GM23338 (cell line): ENCODE measurements at places on chromosomes 2 and 18.
A peak's percentile ranks its signal among the peaks of the same experiment; 100 is the strongest.

- DNase-seq: no peak
- no peak overlapping the region for H3K4me3 ChIP-seq
- no peaks in the 10 kb centered on the region for H3K36me3 ChIP-seq
- no peak overlapping the region for H3K27ac ChIP-seq
- H3K27me3 ChIP-seq: no peaks in the 10 kb centered on the region
- H3K4me1 ChIP-seq: no peaks in the 10 kb centered on the region
These were observed 73.9 kb upstream of the XIRP2 start for GRCh38 chr2:166814335-166814734.

DNA sequence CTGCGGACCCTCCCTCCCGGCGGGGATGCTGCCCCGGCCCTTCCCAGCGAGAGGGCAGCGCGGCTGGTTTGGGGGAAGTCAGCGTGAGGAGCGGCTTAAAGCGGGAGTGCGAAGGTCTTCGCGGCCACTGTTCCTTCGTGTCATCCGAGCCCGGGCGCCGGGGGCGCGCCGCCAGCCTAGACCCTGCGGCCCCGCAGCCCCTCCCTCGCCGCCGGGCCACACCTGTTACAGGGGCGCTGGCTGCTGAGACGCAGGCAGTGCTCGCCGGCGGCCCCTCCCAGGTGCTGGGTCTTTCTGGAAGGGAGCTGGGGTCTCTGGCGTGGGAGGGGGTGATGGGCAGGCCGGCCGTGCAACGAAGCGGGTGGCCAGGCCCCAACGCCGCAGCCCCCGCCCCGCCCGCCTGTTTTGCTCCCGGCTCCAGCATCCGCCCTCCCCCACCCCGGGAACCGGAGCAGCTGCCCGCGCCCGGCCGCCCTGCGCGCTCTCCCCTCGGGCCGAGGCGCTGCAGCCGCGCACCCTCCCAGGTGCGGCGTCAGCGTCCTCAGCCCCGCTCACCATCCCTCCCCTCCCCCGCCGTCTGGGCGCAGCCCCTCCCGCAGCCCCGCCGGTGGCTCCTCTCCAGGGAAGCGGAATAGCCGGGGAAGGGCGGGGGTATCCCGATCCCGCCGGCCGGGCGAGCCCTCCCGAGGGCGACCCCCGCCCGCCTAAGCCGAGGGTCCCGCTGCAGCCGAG, 727 bp downstream of the KIF1A start:
- H3K27ac ChIP-seq: peak overlapping the region; percentile 84; the same call in 1 of the 2 replicates
- DNase-seq: peak; percentile 74
- H3K4me3 ChIP-seq: peak overlapping the region; percentile 88
- H3K27me3 ChIP-seq: peaks cover 25% of the 10 kb centered on the region
- H3K4me1 ChIP-seq: peaks cover 14% of the 10 kb centered on the region; the same call in 1 of the 2 replicates
- H3K36me3 ChIP-seq: no peaks in the 10 kb centered on the region

GRCh38 chr2:100339823-100340222, 17.5 kb upstream of the LONRF2 start:
- no peaks in the 10 kb centered on the region for H3K4me1 ChIP-seq
- no peak overlapping the region for H3K4me3 ChIP-seq
- no peaks in the 10 kb centered on the region for H3K27me3 ChIP-seq
- H3K36me3 ChIP-seq: no peaks in the 10 kb centered on the region
- no peak for DNase-seq

DNA sequence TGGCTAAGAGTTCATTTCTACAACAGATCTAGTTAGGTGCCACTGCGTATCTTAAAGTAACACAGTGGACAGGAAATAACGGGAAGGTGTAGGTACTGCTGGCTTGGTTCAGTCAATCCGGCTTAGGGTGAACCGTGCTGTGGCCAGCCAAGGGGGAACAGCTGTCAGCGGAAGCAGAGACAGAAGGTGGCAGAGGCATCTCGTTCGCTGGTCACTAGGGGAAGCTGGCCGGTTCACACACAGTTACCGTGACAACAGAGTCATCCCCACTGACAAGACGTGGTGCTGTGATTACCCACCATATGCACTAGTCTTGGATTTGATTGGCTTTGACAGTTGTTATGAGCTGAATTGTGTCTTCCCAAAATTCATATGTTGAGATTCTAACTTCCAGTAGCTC, 58.8 kb upstream of the HDAC4 start:
- DNase-seq: no peak
- H3K27ac ChIP-seq: no peak overlapping the region
- H3K4me3 ChIP-seq: no peak overlapping the region
- H3K27me3 ChIP-seq: no peaks in the 10 kb centered on the region
- H3K36me3 ChIP-seq: no peaks in the 10 kb centered on the region
- H3K4me1 ChIP-seq: no peaks in the 10 kb centered on the region

DNA sequence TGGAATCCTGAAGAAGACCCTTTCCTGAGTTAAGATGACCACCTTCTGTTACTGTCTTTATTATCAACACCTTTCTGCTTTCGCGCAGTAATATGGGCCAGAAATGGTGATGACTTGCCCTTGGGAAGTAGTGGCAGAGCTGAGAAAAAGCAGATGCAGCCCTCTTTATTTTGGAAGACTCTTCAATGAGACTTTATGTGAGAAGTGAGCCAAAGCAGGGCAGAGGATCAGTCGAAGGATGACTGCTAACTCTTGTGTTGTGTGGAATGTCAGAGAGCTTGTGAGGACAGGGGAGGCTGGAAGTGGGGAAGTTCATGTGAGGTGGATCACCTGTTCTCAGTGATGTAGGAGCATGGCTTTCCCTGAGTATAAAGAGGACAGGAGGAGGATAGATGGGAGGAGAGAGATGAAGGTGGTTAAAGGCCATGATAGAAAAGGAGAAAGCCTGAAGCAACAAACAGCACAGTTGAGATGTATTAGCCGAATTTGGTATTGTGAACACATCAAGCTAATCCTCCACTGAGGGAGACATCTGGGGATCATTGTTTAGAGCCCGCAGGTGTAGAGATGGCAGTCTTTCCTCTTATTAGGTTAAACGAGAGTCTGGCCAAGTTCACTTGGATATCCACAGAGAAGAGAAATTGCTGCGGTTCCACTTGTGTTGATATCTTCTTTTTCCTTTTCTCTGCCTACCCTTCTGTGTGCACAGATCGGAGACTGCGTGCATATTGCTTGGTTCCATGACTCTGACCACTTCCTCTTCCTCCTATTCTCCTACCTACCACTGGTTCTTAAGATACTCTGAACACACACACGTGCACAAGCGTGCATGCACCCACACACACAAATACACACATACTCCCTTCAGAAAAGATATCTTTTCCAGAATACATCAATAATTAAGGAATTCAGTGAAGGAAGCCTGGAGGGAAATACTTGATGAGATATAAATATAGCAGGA, 67.4 kb downstream of the SLC9A2 start:
- H3K36me3 ChIP-seq: no peaks in the 10 kb centered on the region
- no peaks in the 10 kb centered on the region for H3K4me1 ChIP-seq
- no peak for DNase-seq
- H3K27ac ChIP-seq: no peak overlapping the region
- H3K4me3 ChIP-seq: no peak overlapping the region
- H3K27me3 ChIP-seq: no peaks in the 10 kb centered on the region

- no peaks in the 10 kb centered on the region for H3K36me3 ChIP-seq
- H3K27ac ChIP-seq: no peak overlapping the region
- H3K4me1 ChIP-seq: peaks cover 19% of the 10 kb centered on the region
- DNase-seq: no peak
These were observed 206.2 kb downstream of the VAPA start for GRCh38 chr18:10119991-10120390.

GRCh38 chr2:20573620-20574422, 77.1 kb downstream of the HS1BP3 start:
- H3K4me3 ChIP-seq: no peak overlapping the region
- no peaks in the 10 kb centered on the region for H3K4me1 ChIP-seq
- H3K36me3 ChIP-seq: no peaks in the 10 kb centered on the region
- H3K27me3 ChIP-seq: no peaks in the 10 kb centered on the region
- H3K27ac ChIP-seq: no peak overlapping the region
- DNase-seq: no peak

DNA sequence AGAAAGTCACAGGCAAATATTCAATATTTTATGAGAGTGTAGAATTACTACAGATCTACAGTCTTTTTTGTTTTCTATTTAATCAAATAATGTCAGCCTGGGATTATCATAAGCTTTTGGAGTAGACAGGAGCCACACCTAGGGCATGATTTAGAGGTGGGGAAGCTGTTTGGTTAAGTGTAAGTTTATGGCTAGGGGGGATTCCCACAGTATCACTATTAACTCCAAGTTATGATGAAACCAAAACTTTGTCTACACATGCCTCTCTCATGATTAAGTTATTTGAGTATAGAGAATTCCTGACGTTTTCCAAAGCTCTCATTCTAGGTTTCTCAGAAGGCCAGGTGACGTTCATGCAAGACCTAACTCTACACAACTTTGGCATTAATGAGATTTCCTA, 2.1 kb downstream of the SERPINB10 start:
- DNase-seq: no peak
- H3K4me1 ChIP-seq: peaks cover 11% of the 10 kb centered on the region
- no peaks in the 10 kb centered on the region for H3K36me3 ChIP-seq
- no peak overlapping the region for H3K4me3 ChIP-seq

DNA sequence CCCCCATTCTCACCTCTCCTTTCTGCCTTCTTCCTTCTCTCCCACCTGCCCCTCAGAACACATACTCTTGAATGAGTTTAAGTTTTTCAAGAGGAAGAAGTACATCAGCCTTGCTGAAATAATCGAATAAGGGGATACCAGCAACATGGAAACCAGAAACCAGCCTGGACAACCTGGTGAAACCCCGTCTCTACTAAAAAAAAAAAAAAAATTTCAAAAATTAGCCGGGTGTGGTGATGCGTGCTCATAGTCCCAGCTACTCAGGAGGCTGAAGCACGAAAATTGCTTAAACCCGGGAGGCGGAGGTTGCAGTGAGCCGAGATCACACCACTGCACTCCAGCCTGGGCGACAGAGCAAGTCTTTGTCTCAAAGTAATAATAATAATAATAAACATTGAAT, 75.0 kb upstream of the SLC1A4 start:
- peaks cover 25% of the 10 kb centered on the region for H3K4me1 ChIP-seq
- H3K27me3 ChIP-seq: no peaks in the 10 kb centered on the region
- DNase-seq: no peak
- no peak overlapping the region for H3K27ac ChIP-seq

DNA sequence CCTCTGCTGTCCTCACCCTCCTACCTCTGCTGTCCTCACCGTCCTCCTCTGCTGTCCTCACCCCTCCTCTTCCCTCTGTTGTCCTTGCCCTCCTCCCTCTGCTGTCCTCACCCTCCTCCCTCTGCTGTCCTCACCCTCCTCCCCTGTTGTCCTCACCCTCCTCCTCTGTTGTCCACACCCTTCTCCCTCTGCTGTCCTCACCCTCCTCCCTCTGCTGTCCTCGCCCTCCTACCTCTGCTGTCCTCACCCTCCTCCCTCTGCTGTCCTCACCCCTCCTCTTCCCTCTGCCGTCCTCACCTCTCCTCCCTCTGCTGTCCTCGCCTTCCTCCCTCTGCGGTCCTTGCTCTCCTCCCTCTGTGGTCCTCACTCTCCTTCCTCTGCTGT, 11.8 kb downstream of the GAD1 start:
- no peak for DNase-seq
- no peaks in the 10 kb centered on the region for H3K36me3 ChIP-seq
- no peak overlapping the region for H3K27ac ChIP-seq
- peaks cover 43% of the 10 kb centered on the region for H3K27me3 ChIP-seq
- H3K4me1 ChIP-seq: peaks cover 8% of the 10 kb centered on the region; the same call in 1 of the 2 replicates
- no peak overlapping the region for H3K4me3 ChIP-seq

- H3K27ac ChIP-seq: no peak overlapping the region
- H3K4me1 ChIP-seq: peaks cover 11% of the 10 kb centered on the region
- no peaks in the 10 kb centered on the region for H3K27me3 ChIP-seq
- H3K36me3 ChIP-seq: no peaks in the 10 kb centered on the region
- H3K4me3 ChIP-seq: no peak overlapping the region
These were observed 105.9 kb upstream of the RBBP8 start for GRCh38 chr18:22827216-22827615.

GRCh38 chr2:209771474-209772289, at the start of gene UNC80:
UNC80 (plus strand) TSS chr2:209771832; CDS start chr2:209772073, 241 bp downstream.
- peaks cover 63% of the 10 kb centered on the region for H3K27me3 ChIP-seq
- peak; percentile 88 for DNase-seq
- no peaks in the 10 kb centered on the region for H3K36me3 ChIP-seq
- H3K4me1 ChIP-seq: peaks cover 11% of the 10 kb centered on the region
- peak within 1 kb of the TSS; percentile 63 for H3K4me3 ChIP-seq

DNA sequence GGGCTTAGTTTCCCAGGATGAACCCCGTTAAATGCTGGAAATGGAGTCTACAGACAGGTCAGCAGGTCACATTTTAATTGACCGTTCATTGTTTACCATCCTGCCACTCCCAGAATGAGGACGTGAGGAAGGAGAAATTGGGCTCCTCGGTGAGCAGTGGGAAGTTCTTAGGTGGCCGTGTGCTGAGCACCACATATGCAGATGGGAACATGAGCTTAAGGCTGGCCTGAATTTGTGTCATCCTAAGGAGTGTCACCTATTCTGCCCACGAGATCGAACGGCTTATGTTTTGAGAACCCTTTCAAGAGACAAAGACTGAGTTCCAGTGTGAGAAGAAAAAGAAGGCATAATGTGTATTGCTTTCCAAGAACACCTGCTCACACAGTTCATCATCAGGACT, 234.4 kb upstream of the PXDN start:
- H3K27ac ChIP-seq: no peak overlapping the region
- H3K27me3 ChIP-seq: no peaks in the 10 kb centered on the region
- H3K4me1 ChIP-seq: peaks cover 11% of the 10 kb centered on the region; the same call in 1 of the 2 replicates
- H3K36me3 ChIP-seq: no peaks in the 10 kb centered on the region
- DNase-seq: no peak
- H3K4me3 ChIP-seq: no peak overlapping the region

DNA sequence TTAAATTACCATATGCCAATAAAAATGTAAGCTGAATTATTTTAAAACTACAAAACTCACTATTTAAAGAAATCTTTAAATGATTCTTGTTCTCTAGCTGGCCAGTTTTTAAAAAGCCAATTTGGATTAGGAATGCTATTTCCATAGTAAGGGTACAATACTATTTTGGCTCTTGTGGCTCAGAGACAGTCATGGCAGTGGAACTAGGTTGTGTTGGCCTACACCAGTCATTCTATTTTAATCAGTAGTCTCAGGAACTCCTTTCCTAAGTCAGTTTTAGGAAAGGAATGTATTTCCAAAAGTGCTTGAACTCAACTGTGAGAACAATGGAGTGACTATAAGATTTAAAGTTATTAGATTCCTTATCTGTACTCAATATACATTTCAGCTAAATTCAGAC, 5.9 kb downstream of the BOLL start:
- no peak overlapping the region for H3K4me3 ChIP-seq
- no peaks in the 10 kb centered on the region for H3K36me3 ChIP-seq
- H3K27me3 ChIP-seq: no peaks in the 10 kb centered on the region
- no peak overlapping the region for H3K27ac ChIP-seq
- no peak for DNase-seq
- H3K4me1 ChIP-seq: no peaks in the 10 kb centered on the region
